ENCODE measurements at places on chromosomes 12 and 14.

GRCh38 chr14:22202313-22202712 lies 386.7 kb downstream of the DAD1 start:
- no peak for DNase-seq

DNA sequence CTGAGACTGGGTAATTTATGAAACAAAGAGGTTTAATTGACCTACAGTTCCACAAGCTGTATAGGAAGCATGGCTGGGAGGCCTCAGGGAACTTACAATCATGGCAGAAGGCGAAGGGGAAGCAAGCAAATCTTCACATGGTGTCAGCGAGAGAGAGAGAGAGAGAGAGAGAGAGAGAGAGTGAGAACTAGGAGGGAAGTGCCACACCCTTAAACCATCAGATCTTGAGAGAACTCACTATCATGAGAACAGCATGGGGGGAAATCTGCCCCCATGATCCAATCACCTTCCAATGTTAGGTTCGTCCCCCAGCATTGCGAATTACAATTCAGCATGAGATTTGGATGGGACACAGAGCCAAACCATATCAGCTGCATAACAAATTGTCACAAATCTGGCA lies 96.7 kb downstream of the CHST11 start:
- no peak for DNase-seq

DNA sequence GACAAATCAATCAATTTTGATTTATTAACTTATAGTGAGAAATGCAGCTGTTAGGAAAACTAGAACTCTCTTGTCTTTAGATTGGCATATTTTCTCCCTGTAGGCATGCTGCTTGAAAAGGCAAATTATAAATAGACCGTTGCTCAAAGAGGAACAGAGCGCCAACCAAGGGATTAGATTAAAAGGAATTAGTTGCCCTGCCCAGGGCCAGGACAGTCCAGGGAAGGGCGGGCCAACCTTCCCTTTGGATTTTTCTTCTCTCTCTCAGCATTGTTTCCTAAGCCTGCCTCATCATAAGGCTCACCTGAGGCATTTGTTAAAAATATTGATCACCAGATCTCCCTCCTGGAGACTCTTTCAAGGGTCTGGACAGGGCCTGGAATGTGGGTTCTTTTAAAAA lies 8.6 kb downstream of the CIPC start:
- DNase-seq = no peak

DNA sequence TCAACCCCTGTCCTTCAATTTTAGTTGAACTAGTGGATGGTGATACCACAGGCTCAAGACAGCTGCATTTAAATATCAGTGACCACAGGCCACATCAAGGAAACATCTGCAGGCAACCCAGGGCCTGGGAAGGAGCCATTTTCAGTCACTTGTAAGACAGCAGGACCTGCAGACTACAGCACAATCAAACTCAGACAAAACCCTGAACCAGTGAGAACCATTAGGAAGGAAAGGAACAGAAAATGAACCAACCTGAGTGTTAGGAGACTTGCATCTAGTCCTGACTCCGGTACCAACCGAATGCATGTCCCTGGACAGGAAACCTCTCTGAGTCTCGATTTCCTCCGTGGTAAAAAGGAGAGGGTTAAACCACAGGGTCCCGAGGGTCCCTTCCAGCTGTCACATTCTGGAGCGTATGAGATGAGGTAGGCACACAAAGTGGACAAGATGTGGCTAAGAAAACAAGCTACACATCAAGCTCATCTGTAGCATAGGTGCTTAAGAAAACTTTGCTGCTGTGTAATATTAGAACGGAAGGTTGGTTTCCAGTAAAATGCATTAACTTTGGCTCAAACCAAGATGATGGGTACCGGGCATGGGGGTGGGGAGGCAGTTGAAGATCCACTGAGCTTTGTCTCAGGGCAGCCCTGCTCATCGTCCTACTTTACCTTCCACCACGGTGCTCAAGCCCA lies 1.6 kb upstream of the CDKN1B start:
- DNase-seq = no peak

GRCh38 chr14:99554184-99554583 lies 49.8 kb downstream of the CCDC85C start:
- DNase-seq = no peak

DNA sequence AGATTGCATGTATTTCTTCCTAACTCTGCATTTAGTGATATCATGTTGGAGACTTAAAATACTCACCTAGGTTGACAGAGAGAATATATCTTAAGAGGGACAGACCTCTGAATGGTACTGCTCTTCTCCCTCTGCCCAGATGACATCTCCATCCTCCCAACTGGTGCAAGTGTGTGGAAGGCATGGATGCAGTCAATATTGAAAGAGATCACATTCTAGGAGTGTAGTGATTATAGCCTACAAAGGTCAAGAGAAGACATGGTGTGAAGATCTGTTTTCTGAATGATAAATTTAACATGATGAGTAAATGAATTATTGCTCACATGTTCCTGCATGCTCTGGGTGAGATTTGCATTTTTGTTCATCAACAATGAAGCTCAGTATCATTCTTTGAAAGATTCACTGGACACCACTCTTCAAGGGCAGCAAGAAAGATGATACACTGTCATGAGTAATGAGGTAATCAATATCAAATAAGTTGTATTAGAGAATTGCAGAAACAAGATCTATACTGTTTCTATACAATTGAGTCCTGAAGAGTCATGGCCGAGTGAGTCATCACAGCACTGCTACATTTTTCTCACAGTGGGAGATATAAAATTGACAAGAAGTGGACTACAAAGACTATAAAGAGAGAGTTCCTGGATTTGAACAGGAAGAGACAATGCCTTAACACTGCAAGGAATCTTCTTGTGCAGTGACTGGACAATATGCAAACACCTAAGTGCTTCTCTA lies 183.3 kb upstream of the KRR1 start:
- no peak for DNase-seq

- peak; percentile 89 for DNase-seq
Measured at GRCh38 chr14:54686219-54686870, 119.4 kb downstream of the SAMD4A start.

- no peak for DNase-seq
Measured at GRCh38 chr14:77584809-77585208, 31.6 kb downstream of the SPTLC2 start.

- no peak for DNase-seq
Measured at GRCh38 chr14:97315790-97316189, 518.6 kb downstream of the VRK1 start.

DNA sequence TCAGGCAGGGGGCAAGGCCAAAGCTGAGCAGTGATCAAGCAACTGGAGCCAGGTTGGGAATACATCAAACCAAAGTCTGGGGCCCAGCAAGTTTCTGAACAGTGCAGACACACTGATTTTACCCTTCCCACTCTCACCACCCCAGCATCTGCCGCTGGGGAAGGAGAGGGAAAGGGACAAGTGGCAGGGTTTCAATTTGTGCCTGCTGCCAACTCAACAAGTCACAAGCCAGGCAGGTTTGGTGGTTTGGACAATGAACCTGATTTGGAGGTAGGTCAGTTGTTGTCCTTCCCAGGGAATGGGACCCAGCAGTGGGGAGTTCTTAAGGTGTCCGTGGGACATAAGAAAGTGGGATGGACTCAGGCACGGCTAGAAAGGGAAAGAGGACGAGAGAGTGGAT lies 151.9 kb upstream of the NOS1 start:
- no peak for DNase-seq

GRCh38 chr14:89013098-89013504 lies 188.7 kb downstream of the TTC8 start:
- DNase-seq = no peak

DNA sequence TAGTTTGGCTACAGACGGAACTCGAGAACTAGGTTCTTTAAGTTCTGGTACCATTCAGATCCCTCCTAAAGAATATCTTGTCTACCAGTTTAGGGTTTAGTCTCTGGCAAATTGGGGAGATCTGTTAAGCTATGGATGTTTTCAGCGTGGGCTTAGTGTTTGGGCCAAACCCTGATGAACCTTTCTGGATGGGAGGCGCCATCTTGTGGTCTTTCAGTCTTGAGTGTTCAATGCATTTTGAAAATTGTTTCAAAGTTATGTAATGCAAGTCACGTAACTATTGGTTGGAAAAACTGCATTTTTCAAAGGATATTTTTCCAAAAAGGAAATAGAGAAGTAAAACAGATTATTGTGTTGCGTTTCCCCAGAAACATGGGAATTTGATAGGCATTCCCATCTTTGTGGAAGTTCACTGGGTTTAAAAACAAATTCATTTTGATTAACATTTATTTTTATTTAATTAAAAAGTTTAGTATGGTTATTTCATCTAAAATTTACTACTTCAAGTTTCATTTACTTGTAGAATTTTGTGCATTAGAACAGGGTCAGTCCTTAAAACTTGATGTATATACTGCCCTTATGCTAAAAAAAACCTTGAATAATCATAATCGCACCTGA lies 169.0 kb downstream of the PRIMA1 start:
- DNase-seq = no peak
